Stimulated activated CD4-positive, alpha-beta T cell treated with anti-CD3 and anti-CD28 coated beads, Interleukin-1b, Interleukin-23, amount 100 ng/mL, for 1 hour (primary cell): ENCODE measurements at places on chromosomes 3 and 15.

DNA sequence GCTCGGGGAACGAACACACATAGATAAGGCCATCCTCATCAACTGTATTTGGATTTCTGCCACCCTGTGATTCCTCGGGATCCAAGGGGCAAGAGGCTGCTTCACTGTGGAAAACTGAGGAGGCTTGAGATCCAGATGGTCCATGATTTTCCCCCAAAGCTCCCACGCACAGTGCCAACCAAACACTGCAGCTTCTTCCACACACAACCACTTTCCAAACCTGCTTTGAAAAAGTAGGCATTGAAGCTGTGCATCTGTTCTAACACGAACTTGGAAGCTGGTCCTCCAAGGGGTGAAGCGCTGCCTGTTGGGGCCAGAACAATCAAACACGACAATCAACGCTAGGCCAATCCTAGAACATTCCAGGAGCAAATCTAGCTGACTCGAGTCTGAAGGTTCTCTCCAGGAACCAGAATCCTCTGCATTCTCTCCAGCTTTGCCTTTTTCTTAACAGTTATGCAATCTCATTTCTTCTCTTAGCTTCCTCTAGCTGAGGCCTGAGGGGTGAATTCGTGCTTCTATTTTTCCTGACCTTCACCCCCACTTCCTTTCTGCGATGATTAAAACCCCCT is 104.4 kb downstream of the LRRK1 start:
- DNase-seq, result no peak

GRCh38 chr15:65929573-65929972 is 60.3 kb downstream of the RAB11A start:
- DNase-seq, result no peak

GRCh38 chr15:86837294-86838061 is 757.8 kb downstream of the AGBL1 start:
- no peak for DNase-seq

- no peak for DNase-seq
Observed at GRCh38 chr3:66538390-66538789, 37.6 kb upstream of the LRIG1 start.

DNA sequence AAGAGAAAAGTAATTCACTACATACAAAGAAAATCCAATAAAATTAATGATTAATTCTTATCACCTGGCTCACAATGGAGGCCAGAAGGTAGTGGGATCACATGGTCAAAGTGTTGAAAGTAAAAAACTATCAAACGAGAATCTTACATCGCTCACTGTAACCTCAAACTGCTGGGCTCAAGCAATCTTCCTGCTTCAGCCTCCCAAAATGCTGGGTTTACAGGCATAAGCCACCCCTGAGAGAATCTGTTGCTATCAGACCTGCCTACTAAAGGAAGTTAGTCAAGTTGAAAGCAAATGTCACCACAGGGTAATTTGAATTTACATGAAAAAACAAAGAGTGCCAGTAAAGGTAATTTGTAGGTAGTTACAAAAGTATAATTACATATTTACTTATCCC is 103.3 kb downstream of the PCCB start:
- no peak for DNase-seq

DNA sequence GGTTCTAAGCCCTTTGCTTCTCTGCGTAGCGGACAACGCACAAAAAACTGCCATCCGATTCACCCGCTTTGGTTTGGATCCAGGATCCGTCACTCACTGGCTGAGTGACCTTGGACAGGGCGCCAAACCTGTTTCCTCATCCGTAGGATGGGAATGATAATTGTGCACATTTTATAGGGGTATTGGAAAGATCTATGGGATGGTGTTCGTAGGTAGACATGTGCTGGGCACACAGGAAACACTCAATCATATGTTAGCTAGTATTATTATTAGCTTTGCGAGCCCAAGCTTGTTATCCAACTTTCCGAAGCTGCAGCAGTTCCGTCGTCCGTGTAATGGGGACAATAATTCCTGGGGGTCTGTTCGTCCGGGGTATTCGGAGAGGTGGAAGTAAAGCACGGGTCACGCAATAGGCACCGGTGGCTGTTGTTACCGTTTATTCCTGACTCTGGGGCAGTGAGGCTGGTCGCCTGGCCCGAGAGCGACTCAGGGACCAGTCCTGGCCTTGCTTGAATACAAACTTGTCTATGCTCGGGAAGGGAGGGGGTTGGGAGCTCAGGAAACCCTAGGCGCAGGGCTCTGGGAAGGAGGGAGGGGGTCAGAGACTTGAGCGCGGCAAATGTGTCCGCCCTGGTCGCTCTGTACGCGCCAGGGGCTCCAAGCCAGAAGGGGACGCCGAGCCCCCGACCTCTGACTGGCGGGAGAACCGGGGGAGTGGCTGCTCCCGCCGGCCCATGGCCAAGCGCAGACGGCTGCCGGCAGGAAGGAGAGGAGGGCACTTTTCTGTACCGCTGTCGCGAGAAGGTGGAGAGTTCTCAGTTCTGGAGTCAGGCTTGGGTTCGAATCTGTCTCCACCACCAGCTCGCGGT is 1.3 kb downstream of the SPSB4 start:
- DNase-seq, result no peak

DNA sequence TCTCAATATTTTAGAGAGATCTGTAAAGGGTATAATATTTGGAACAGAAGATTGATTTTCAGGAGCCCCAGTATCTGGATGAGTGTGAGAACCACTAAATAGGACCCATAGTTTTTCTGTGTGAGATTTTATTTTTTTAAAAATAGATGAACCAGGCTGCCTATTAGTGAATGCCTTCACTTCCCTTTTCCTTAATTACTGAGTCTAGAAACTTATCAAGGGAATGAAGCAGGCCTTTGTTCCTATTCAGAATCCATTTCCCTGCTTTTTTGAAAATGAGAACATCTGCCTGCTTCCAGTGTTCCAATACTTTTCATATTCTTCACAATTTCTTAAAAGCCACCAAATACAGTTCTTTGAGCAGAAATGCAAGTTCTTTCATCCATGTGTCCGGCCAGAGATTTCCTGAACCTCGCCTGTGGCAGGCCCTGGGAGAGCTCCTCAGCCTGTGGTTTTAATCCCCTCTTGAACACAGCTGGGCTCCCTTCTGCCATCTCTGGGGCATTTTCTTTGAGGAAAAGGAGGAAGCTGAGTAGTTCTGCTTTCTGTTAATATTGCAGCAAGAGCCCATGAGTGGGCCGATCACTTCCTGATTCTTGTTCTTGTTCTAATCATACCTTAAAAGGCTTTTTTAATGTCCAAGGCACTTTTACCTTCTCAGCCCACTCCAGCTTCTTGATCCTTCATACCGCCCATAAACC is 4.7 kb downstream of the EHD4 start:
- no peak for DNase-seq

- DNase-seq, result no peak
Observed at GRCh38 chr3:67127254-67127653, 129.1 kb downstream of the KBTBD8 start.
